ENCODE measurements at places on chromosomes 5 and 9.

DNA sequence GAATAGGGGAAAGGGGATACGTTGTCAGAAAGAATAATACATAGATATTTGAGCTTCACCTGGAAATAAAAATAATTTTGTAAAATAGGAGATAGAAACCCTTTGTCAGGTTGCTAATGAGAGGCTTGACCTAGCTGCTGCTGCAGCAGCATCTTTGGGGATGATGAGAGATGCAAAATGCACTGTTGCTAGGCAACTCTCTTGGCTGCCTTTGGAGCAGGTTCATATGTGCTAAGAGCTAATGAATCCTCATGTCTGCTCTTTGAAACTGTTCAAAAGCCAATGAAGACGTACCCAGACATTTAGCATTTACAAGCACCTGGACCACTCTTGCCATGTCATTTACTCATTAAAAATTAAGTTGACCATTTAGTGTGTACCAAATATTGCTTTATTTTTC is 121.7 kb downstream of the FOCAD start:
- no peak for DNase-seq

DNA sequence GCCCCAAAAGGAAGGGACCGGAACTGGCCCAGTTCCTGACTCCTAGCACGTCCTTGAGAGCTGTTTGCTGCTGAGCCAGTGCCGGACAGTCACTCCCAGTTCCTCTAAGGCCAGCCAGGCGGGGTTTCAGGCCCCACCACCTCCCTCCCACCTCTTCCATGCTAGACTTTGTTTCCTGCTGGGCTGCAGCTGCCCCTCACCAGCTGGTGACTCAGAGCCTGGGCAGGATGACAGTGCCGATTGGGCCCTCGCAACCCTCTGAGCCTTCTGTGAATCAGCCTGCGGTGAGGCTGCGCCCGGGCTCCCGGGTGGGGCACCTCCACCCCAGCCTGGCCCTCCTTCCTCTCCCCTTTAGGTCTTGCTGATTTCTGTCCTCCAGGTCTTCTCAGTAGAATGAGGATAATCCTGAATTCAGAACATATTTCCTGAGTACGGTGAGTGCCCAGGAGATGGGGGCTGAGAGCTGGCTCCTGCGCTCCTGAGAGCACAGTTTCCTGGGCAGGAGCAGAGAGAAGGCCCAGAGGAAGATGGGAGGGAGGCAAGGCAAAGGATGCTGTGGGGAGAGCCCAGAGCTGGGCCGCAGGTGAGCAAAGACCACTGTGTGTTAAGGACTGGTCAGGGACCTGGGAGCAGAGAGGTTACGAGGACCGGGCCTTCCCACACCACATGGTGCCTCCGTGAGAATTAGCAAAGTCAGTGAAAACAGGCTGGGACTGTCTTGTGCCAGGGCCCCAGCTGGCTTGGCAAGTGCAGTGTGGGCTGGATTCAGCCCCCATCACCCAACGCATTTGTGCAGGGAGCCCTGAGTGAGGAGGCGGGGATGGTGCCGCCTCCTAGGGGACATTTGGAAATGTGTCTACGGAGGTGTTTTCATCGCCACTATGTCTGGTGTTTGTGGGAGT is 32.9 kb upstream of the STXBP1 start:
- DNase-seq = peak; percentile 95

DNA sequence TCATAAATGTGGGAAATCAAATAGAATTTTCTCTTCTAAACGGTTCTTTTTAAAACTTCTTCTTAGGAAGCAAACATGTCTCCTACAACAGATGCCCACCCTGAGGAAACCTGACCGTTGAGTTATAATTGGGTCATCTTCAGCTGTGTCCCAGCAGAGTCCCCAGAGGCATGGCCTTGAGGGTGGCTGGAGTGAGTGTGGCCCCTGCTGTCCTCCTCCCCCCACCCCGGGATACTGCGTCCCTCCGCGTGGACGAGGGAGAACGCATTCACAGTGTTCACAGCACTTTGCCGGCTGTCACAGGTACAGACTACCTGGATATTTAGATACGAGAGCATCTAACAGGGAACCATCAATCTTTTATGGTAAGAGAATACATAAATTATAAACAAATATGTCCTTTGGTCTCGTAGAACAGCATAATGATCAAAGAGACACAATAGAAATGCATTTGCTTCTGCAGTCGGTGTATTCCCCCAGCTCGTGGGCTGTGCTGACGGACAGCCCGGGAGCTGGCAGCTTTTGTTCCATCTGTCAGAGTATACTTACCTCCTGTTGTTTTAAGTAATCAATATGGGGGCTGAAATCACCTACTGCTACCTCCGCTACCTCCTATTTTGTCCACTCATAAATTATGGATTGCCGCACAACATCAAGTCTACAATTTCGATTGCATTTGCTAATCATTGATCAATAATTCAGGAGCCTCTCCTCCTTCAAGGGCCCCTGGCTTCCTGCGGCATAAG is 214.7 kb downstream of the IRX2 start:
- DNase-seq = no peak

DNA sequence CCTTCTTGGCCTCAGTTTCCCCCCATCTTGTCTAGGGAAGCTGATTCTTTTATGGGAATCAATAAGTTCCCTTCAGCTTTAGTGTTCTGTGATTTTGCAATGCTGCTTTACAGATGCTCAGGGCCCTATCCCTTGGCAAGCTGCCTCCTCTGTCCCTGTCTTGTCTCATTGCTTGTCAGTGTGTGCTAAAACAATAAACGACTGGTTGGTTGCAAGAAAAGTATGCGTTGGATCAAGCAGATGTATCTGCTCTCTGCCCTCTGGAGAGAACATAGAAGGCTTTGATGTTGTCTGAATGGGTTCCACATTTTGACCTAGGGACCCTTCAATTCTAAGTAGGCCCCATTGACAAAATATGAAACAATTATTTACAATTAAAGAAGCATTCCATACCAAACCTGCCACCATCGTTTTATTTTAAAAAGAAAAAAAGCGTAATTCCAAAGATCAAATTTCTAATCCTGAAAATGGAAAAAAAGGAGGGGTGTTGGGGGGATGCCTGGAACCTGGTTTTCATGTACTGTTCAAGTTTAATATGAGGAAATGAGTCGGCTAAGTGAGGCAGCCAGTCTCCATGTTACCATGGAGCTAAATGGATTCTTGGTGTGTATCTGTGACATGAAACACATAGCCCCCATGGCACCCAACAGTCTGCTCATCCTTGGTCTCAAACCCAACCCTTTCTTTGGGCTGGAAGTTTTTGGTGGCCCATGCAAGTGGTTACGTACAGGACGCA is 31.2 kb upstream of the TARS1 start:
- DNase-seq = no peak

GRCh38 chr9:33466565-33467495 is 6.9 kb downstream of the NOL6 start:
- DNase-seq = no peak

GRCh38 chr5:1315018-1315708 is 20.3 kb upstream of the TERT start:
- no peak for DNase-seq

DNA sequence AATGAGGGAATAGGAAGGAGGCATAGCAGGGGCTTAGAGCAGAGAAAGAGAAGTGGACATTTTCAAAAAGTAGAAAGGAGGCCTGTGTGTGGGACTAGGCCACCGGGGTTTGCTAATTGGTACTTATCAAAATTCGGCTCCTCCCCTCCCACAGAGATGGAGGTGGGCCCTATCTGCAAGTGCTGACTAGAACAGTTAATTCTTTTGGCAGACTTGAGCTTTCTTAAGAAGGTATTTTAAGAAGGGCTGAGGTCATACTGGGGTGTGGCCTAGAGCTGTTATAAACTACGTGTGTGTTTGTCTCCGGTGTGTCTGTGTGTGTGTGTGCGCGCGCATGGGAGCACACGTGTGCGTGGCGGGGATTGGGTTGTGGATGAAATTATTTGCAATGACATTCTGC is 1086.5 kb downstream of the EFNA5 start:
- DNase-seq = no peak

- DNase-seq = no peak
Measured at GRCh38 chr5:12354686-12355085, 450.4 kb upstream of the CTNND2 start.

DNA sequence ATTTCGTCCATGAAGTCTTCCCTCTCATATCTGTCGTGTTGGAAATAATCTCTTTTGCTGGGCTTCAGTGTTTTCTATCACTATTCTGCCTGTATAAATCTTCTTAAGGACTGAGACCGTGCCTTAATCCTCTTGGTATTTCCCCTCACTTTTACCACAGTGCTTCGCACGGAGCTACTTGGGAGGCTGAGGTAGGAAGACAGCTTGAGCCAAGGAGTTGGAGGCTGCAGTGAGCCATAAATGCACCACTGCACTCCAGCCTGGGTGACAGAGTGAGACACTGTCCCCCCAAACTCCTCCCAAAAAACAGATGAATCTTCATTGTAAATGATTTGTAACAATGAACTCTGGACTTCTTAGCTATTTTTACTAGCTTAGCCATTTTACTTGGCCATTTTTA is 57.8 kb downstream of the PHAX start:
- DNase-seq = no peak

GRCh38 chr5:83512061-83512745 is 40.7 kb downstream of the VCAN start:
- DNase-seq = no peak

- no peak for DNase-seq
Measured at GRCh38 chr5:133830911-133831310, 137.5 kb downstream of the C5orf15 start.

DNA sequence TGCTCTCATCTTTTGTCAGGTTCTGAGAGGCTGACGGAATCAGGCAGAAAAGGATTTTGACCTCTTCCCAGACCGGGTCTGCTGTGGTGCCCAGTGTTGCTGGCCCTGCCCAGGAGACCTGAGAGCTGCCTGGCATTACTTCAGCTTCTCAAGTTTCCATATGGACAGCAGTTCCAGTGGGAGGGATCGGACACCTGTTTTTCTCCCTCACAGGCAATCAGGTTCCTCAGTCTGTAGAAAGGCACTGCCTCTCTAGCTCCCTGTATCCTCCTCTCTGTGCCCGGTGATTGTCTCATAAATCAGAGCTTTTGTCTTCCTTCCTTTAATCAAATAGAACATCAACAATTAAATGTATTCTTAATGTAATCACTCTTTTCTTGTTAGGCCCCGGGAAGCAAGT is 198.7 kb downstream of the SEMA6A start:
- no peak for DNase-seq

DNA sequence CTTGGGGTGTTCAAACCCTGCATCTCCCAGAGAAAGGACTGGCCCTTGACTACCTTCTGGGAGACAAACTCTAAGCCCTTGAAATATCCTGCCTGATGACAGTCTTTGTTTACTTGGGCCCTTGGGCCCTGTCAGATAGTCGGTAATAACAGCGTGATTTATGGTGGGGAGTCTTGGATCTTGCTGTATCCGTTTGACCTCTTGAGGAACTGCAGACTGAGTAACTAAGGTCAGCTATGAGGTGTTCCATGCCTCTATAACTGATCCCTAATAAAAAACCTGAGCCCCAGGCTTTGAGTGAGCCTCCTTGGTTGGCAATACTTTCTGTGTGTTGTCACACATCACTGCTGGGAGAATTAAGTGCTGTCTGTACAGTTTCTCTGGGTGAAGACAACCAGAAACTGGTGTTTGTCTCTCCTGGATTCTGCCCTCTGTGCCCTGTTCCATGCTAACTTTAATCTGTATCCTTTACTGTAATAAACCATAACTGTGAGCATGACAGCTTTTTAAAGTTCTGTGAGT is 56.2 kb upstream of the ANKRD33B start:
- no peak for DNase-seq

GRCh38 chr9:122200960-122201595 is 27.7 kb downstream of the LHX6 start:
- DNase-seq = no peak

GRCh38 chr9:135344915-135345500 is 134.6 kb upstream of the PPP1R26 start:
- DNase-seq = no peak

GRCh38 chr9:79617395-79617794 is 45.6 kb downstream of the TLE4 start:
- no peak for DNase-seq

- no peak for DNase-seq
Measured at GRCh38 chr9:93659044-93659836, 82.9 kb downstream of the PHF2 start.

GRCh38 chr5:158586054-158586453 is 513.7 kb downstream of the EBF1 start:
- no peak for DNase-seq

- peak; percentile 18 for DNase-seq
Measured at GRCh38 chr9:107847978-107848964, 358.7 kb upstream of the KLF4 start.

GRCh38 chr5:176152191-176152929 is 85.9 kb upstream of the SIMC1 start:
- DNase-seq = no peak

DNA sequence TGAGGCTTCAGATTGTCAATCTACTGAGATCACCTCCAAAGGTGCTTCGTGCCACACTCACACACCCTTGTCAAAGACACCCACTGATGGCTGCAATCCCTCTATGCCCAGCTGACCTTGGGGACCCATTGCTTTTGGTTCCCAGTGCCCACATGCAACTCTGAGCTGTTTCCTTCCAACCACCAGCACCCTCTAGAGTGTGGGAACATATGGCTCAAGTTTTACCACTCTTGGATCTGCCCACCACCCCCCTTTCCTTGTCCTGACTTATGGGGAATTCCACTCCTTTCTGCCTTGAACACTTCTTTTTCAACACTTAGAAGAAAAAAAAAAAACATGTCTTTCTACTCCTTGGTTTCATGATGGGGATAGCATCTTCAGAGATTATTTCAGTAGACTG is 360.2 kb downstream of the ENC1 start:
- DNase-seq = no peak

GRCh38 chr9:89933578-89933977 is 328.8 kb downstream of the GADD45G start:
- no peak for DNase-seq

- no peak for DNase-seq
Measured at GRCh38 chr9:113320051-113320450, 16.9 kb upstream of the RNF183 start.

DNA sequence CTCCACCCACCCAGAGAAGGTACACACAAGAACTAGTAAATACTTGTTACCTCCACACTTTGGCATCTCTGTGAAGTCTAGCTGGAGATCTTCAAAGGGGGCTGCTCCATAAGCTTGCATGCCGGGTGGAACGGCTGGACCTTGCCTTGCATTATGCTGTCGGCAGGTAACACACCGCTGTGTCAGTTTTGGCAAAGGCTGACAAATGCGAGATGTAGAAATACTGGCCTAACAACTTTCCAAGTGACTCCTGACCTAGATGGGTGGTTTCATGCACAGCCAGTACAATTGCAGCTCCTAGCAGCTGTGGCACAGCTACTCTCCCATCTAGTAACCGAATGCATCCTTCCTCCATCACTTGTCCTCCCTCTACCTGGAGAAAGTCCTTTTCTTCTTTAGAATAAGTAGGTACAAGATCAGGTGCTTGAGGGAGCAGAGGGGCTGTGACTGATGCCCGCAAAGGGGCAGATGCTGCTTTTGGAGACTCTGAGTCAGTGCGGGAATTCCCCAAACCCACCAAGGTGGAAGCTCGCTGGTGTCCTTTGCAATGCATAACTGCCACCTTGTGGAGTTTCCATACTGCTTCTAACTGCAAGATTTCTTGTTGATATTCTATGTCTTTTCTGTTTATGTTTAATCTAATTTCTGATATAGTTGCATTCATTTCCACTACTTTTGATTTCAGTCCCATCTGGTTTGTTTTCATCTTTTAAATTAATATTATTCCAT is 78.4 kb downstream of the TMEM161B start:
- no peak for DNase-seq

Data from amniotic stem cell (primary cell).